ENCODE measurements at places on chromosomes 7 and 10.

GRCh38 chr7:19121977-19122588, 4.6 kb upstream of the TWIST1 start:
- peak; percentile 53 for DNase-seq

DNA sequence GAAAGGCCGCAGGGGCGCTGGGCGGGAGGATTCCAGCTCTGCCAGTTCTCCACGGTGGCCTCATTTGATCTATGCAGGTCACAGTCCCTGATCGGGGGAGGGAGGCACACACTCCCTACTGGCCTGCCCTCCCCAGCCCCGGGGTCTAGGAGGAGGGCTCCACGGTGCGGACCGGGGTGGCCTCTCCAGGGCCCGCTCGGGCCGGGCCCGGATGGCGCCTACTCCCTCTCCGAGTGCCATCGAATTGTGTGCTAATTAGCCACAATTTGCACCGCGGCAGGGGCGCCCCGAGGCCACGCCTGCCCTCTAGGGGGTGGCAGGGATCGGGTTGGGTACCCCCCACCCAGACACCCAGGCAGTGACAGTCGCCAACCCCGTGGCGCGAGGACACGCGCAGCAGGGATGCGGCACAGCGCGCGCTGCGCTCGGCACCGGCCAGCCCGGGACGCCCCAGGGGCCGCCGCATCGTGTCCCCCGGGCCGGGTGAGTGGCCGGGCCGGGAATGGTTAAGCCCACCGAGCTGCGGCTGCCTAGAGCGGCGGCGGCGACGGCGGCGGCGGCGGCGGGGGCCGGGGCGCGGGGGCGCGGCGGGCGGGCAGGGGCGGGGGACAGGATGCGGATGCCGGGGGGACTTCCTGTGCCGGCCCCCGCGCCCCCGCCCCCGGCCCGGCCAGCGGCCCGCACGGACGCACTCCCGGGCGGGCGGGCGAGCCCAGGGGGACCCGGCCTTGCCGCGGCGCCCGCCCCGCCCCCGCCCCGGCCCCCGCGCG, at the start of gene ZNF853:
TSS of gene ZNF853 (plus strand) at position 658 of the 770 bp plus-strand sequence. CDS start 565 bp downstream, outside the sequence.
- DNase-seq, result no peak

DNA sequence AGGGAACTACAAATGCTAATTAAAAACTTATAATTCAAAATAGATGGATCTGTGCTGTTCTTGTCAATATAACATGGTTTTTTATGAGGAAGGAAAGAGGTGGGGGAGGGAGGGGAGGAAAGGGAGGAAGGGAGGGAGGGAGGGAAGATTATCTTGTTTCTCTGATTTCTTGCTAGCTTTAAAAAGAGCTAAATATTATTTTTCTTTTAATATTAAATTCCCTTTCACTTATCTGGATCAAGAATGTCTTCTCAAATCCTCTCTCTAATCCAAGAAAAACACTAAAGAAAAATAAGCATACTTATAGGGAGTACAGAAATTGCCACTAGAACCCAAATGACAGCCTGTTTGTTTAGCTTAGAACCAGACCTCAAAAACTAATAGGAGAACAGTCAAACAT, 55.2 kb downstream of the LRRN3 start:
- DNase-seq, result no peak

DNA sequence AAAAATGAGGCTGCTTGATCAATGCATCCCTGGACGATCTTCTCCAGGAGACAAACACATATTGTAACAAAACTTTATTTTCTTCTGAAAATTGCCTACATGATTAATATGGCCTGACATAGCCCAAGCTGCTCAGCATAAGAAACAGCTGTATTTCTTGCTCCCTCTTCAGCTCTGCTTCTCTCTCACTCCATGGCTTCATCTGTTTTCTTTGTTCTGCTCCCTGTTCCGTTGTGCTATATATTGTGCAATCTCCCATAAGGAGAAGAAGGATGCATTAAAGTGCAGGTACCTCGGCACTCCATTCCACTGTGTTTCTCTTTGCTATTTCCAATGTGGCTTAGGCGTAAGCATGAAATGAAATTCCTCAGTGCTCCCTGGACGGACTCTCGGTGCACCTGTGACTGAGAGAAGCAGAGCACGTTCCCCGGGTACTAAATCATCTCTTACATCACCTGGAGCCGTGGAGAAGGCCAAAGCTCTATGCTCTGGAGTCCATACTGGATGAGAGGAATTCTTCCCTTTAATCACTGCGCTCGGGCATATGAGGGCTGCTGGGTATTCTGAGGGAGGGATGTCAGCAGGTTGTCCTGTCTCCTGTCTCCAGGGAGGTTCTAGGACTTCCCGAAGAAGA, 254.3 kb downstream of the GALNT17 start:
- no peak for DNase-seq

DNA sequence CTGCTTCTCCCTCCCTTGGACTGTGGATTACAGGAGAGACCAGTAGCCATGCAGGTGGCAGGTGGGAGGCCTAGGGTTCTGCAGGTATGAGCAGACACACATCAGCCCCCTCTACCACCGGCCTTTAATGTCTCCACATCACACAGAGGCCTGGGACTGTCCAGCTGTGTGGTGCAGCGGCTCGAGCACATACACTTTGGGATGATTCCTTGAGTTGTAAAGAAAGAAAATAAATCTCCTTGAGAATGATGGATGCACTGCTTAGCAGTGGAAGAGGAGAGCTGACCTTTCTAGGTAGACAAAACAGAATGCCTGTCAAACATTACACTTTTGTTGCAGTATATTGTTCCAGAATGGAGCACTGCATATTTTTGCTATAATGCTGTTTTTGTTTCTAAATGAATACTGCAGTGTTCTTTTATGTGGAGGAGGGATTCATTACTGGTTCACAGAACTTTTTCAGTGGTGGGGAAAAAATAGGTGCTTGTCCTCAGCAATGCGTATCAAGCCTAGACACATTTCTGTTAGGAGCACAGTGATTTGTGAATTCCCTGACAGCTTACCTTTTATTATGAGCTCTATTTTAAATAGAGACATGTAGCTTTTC, 66.0 kb downstream of the PTPRE start:
- DNase-seq, result peak; percentile 45

- DNase-seq, result no peak
Measured at GRCh38 chr10:13335881-13336280, 12.2 kb downstream of the SEPHS1 start.

DNA sequence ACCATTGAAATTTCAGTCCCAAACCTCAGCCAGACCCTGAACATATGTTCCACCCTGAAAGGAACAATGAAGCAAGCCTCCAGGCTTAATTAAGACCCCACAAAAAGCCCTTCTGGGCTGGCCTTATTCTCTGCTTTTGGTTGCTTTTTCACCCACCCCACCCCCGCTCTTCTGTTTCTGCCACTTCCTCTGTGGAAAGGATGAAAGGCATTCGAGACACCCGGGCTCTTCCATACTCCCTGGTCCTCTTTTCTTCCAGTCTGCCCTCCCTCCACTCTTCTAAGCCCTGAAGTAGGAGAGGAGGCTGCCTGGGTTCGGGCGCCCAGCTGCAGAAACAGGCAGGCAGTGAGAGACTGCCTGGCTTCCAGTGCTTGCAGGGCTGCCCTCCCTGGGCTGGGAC, 9.4 kb upstream of the FAM241B start:
- no peak for DNase-seq

DNA sequence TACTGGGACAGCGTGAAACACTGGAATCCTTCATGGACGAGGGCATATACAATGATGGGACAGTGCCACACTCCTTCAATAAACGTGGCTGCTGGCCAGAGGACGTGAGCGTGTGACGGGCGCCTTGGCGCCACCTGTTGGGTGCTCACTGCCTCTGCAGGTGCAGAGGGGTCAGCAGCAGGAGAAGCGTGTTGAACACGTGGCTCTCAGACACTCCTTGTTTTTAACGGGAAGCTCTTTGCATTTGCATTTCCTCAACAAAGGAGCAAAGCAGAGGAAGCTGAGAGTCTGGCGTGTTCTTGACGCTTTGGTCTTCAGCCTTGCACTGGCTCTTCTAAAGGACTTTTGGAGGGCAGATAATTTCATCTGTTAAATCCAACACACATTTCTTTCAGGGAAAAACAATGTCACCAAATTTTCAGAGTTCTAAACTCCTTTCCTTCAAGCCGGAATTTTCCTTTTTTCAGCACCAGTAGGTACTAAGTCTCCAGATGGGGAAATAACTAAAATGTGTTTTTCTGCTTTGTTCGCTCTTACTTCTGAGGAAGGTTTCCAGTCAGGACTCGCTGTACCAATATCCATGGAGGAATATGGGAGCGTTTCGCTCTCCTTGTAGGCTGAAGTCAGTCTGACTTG, 2.9 kb upstream of the GET4 start:
- peak; percentile 96 for DNase-seq

DNA sequence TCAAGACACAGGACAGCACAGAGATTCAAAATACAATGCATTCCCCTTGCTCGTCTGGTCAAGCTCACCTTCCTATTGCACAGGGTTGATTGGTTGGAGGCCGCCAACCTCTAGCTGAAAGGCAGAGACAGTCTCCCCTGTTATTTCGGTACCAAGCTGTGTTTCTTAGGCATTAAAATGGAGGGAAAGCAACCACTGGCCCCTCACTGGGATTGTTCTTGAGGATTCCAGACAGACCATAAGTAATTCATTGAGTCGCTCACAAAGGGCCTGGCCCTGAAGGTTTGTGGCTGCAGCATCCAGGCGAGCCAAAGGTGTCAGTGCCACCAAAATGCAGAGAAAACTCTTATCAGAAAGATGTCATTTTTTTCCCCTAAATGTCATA, 81.2 kb downstream of the PARP12 start:
- no peak for DNase-seq

DNA sequence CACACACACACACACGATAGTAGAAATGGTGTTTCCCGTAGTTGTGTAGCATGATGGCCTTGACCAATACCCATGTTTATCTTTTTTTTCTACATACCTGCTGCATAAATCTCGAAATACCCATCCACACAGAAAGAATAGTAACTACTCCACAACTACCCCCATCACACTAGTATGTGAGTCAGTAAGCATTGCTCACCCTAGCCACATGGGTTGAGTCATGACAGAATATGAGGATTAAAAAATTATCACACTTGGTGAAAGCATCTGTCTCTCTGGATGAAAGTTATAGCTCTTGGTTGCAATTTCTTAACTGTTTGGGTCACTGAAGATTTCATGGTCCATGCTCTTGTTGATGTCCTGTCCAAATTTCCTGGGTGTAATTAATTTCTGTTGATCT, 103.4 kb upstream of the MDFIC start:
- no peak for DNase-seq

GRCh38 chr7:90239050-90239449, 5.9 kb upstream of the CFAP69 start:
- no peak for DNase-seq

- no peak for DNase-seq
Measured at GRCh38 chr10:94645285-94645684, 38.2 kb upstream of the CYP2C18 start.

DNA sequence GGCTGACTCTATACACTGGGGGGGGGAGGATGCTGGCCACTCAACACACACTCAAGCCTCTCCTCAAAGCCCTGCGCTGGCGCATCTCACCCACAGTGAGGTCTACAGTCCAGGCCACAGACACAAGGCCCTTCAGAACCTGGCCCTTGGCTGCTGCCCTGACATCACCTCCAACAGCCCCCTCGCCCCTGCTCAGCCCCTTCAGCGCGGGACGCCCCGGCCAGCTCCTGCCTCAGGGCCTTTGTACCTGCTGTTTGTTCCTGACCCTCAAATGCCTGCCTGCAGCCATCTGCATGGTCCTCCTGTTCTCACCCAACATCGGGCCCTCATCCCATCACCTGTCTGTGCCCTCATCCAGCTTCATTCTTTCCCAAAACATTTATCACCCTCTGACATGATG, 572.6 kb downstream of the DNAJB6 start:
- no peak for DNase-seq

GRCh38 chr7:33076737-33077136, 14.2 kb upstream of the NT5C3A start:
- no peak for DNase-seq

DNA sequence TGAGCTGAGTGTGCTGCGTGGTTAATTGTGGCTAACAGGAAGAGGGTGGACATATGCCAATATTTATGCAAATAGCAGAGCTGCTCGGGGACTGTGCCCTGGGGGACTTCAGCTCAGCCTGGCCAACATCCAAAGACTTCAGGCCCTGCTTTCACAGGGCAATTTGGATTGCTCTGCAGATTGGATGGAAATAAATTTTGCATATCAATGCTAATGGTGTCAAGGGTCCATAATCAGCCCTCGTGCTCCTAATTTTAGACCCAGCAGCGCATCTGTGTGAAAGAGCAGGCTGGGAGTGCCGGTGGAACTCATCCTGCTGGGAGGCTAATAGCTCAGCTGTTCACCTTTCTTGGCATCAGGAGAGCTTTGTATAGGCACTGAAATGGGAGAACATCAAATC, 270.1 kb downstream of the TCERG1L start:
- no peak for DNase-seq

- no peak for DNase-seq
Measured at GRCh38 chr7:99699946-99700345, 20.1 kb upstream of the CYP3A5 start.

GRCh38 chr10:11442001-11442773, 169.3 kb downstream of the USP6NL start:
- DNase-seq, result no peak

- DNase-seq, result no peak
Measured at GRCh38 chr10:95026461-95026860, 42.8 kb downstream of the CYP2C8 start.

- no peak for DNase-seq
Measured at GRCh38 chr7:79464051-79464450, 10.6 kb upstream of the MAGI2 start.

- DNase-seq, result peak; percentile 40
Measured at GRCh38 chr7:124152859-124153692, 120.2 kb upstream of the TMEM229A start.

DNA sequence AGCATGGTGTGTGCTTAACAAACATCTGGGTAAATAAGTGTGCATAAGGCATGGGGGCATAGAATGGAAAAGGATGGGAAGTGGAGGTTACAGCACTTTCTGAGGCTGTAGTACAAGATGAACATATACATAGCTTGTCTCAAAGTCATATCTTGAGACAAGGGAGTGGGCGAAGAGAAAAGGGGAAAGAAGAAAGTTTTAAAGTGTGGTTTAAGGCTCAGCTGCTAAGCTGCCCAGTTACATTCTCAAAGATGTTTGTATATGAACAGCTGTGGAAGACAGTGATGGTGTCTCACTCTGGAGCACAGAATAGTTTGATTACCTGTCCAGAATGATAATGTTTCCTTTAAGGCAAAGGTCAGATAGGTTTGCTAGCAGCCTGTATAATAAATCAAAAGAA, 61.9 kb upstream of the LANCL2 start:
- no peak for DNase-seq

GRCh38 chr10:127993056-127993690, 86.3 kb downstream of the PTPRE start:
- no peak for DNase-seq

- no peak for DNase-seq
Measured at GRCh38 chr7:86949779-86950260, 109.6 kb downstream of the ELAPOR2 start.

GRCh38 chr7:93558705-93559614, 15.6 kb downstream of the CALCR start:
- no peak for DNase-seq

DNA sequence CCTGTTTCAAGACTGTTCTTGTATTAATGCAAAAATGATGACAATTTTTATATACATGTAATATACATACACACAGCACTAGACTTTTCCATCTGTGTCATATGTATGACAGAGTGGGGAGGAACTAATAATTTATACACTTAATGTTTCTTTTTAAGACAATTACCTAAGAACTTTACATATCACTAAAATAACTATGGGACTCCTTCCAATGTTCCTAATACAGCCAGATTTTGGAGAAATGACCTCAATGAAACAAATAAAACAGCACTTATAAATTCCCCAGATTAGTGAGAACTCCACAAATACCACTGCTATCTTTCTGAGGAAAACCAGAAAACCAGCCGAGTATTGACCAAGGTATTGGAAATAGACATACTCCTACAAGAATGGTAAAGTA, 199.4 kb downstream of the ELMO1 start:
- DNase-seq, result no peak

All from COLO829 (cell line).